ENCODE measurements at places on chromosomes 5 and 9. TPM values are rescaled to one million over a fixed set of nuclear protein-coding genes. Genes with fewer than 3 reads are reported as not detected.

SH3TC2 gene
- 9.4 TPM for total RNA-seq

DNA sequence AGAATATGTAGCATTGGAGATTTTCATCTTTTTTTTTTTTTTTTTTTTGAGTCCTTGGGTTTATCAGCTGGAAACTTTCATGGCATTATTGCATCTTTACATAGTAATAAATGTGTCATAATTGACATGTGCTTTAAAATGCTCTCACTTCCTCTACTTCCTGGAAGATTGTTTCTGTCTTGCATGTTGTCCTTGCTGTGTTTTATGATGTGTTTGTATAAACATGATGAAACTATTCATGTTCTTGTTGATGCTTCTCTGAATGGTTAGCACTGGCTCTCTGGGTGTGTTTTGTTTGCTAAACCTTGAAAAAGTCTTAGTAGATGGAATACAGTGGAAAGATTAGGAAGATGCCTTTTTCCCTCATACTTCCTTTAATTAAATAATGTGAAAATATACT lies 87.9 kb downstream of the IQGAP2 start:
- no peak for DNase-seq

DNA sequence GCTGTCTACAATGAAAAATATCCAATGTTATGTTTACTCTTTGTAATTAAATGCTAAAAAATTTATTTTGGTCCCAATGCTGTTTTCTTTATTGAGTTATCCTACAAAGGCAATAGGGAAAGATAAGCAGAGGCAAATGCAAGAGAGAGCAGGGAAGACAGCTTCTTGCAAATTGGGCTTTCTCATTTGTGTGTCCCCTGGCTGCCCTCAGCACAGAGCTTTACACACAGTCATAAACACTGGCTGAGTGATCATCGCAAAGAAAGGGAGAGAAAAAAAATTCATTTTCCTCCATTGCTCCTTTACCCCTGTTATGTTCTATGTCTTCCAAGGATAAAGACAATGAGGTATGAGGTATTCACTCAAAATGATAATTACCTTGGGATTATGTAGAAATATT lies 2.3 kb upstream of the TSSK1B start:
- DNase-seq = no peak

- DNase-seq = no peak
These were observed 70.8 kb downstream of the ACTL7B start for GRCh38 chr9:108784998-108785397.

DNA sequence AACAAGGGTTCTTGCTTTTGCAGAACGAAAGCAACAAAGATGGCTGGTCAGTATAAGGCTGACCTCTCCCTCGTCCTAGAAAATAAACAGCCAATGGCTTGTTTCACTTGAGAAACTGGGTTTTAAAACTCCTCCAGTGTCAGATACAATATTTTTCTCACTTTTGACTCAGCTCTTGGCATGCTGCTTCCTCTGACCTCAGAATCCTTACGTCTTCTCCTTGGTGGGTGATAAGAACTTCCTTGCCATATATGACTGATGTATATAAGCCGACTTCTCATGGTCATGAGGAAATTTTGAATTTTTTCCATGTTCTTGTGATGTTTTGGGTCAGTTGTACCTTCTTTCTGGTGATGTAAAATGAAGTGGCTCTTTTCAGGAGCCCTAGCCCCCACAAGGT lies 3.8 kb downstream of the ZNF618 start:
- no peak for DNase-seq

DNA sequence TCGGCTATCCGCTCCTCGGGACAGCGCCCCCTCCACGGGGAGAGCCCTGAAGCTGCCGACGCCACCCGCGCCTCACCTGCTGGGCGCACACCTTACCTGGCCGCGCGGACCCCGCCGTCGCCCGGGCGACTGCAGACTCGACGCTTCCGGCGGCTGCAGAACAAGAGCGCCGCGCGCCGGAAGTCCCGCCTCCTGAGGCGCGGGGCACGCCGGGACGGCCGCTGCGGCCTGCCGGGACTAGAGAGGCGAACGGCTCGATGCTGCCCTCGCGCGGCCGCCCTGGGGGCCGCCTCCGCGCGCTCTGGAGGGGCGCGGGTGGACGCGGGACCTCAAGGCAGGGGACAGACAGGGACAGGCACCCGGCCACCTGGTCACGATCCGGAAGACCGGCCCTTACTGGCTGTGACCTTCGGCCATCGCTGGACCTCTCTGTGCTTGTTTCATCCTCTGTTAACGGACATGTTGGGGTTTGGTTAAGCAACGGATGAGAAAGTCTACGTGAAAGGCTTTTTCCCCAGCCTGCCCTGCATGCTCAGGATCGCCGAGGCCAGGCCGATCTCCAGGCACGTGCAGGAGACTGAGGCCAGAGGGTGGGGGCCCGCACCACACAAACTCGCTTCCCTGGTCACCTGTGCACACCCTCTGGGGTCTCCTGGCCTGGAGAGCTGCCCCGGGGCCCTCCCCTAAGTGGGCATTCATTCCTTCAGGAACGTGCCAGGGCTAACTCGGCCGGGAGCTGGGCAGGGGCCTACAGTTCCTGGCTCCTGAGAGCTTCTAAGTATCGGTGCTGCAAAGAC lies at the start of gene SNAPC4:
Gene SNAPC4 (minus strand): TSS at position 133 of the 797 bp plus-strand sequence. CDS start 1,742 bp downstream, outside the sequence.
- DNase-seq = peak; percentile 84

ADAMTSL2 gene
- 6.0 TPM for total RNA-seq

- peak; percentile 65 for DNase-seq
These were observed at the start of gene NUDT12 for GRCh38 chr5:103562453-103563157. Gene NUDT12, minus strand, starts transcription at chr5:103562789. Its CDS starts 2,541 bp downstream, at chr5:103560248.

All from left ventricle myocardium inferior (tissue), 1 donor.